ENCODE measurements at places on chromosomes 1 and 21. TPM values are rescaled to one million over a fixed set of nuclear protein-coding genes. Genes with fewer than 3 reads are reported as not detected.

- H3K27me3 ChIP-seq: peaks cover 2% of the 10 kb centered on the region
- H3K27ac ChIP-seq: no peak overlapping the region
- no peaks in the 10 kb centered on the region for H3K4me1 ChIP-seq
- H3K36me3 ChIP-seq: no peaks in the 10 kb centered on the region
- H3K4me3 ChIP-seq: no peak overlapping the region
- DNase-seq: no peak
Measured at GRCh38 chr1:14778898-14779865, 180.7 kb downstream of the KAZN start.

DNA sequence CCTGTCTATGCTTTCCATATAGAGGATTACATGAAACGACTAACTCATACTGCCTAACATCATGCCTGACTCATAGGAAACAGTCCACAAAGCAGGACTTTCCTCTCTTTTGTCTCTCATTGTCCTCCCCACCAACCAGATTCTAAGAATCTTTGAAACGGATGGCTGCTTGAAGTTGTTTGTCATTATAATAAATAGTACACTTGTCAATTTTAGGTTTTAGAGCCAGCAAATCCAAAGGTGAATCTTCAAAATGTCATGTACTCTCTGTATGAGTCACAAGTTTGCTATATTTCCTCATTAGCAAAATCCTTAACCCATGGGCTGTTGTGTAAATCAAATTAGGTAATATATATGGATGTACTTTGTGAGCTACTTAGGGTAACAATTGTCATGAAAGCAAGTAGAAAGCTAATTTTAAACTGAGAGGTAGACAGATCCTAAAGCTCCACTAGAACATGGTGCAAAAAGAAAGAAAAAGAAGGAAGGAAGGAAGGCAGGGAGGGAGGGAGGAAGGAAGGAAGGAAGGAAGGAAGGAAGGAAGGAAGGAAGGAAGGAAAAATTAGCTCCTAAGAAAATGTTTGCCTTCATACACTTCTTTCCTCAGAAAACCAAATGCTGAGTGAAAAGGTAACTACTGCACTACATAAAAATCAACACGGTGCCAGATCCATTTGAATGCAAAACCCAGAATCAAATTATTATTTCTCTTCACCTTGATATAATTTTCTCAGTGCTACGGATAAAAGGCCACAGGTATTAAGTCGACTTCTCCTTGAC lies 129.5 kb upstream of the PRMT6 start:
- H3K4me3 ChIP-seq: no peak overlapping the region
- H3K36me3 ChIP-seq: no peaks in the 10 kb centered on the region
- no peaks in the 10 kb centered on the region for H3K27me3 ChIP-seq
- no peaks in the 10 kb centered on the region for H3K4me1 ChIP-seq

GRCh38 chr1:180611016-180611930 lies 20.5 kb upstream of the XPR1 start:
- no peak for DNase-seq
- peaks cover 10% of the 10 kb centered on the region for H3K4me1 ChIP-seq
- no peaks in the 10 kb centered on the region for H3K27me3 ChIP-seq
- H3K36me3 ChIP-seq: no peaks in the 10 kb centered on the region

DNA sequence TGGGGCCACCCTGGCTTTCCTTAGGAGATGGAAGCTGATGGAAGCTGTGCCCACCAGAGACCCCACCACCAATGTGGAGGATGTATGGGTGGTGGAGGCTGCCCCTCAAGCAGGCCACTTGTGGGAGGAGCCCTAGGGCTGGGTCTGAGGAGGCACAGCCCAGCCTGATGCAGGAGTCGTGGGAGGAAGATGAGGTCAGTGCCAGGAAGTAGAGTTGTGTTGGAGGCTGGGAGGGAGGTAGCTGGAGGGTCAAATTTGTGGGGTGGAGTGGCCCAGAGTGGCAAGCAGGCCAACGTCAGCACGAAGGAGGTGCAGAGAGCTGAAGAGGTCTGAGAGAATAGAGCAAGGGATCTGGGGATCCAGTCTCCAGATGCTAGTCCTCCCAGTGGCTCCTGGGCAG lies 119.0 kb upstream of the USP24 start:
- H3K4me1 ChIP-seq: peaks cover 6% of the 10 kb centered on the region
- H3K4me3 ChIP-seq: no peak overlapping the region

PTGFR gene
- total RNA-seq: not detected

HCRTR1 gene
- total RNA-seq: not detected

ST6GALNAC3 gene
- not detected for total RNA-seq

INSRR gene
- total RNA-seq: 0.78 TPM

SPATA45 gene
- not detected for total RNA-seq

WDR64 gene
- not detected for total RNA-seq

All from activated T-helper 1 cell treated with anti-CD3 and anti-CD28 coated beads, Interleukin-12 subunit alpha, Interleukin-12 subunit beta, Interleukin-2, Interleukin-4 antibody, amounts not matched to agents 30 ng/mL and 10 ng/mL and 1 ng/mL, durations not matched to agents 14 hours and 24 hours and 36 hours (primary cell).